IPS-NIHi11 (cell line): ENCODE measurements at places on chromosomes 7 and 10.
A peak's percentile ranks its signal among the peaks of the same experiment; 100 is the strongest.

DNA sequence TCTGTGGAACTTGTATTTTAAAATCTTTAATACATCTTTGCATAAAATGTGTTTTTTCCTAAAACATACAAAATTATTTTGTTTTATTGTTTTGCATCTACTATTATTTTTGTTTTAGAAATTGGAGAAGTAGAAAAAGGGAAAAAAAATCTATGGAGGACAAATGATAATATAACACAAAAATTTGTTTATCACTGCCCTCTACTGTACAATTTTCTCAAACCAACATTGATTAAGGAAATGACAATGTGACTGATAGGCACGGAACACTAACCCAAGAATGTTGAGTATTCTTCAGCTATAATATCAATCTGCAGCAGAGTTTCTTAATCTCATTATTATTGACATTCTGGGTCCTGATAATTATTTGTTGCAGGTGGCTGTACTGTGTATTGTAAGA, 9.5 kb upstream of the ING3 start:
- DNase-seq: no peak

GRCh38 chr10:4686644-4686996, 139.4 kb upstream of the AKR1E2 start:
- DNase-seq: no peak

- no peak for DNase-seq
Observed at GRCh38 chr7:44463169-44463808, 27.2 kb downstream of the NUDCD3 start.

DNA sequence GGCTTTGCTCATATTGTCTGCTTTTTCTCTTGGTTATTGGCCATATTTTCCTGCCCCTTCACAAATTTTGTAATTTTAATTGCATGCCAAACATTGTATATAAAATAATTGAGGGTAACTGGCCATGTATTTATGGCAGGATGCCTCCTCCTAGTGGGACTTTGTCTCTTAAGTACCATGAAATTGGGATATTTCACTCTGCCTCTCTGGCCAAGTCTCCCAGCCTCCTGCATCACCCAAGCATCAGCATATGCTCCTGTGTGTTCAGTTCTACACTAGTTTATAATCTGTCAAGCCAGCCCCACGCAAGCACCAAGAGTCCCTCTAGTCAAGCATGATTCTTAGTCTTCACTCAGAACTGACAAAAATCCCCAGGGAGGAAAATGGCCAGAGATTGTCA, 44.2 kb upstream of the FHIP2A start:
- DNase-seq: no peak

GRCh38 chr10:23095966-23096801, 805 bp downstream of the MSRB2 start:
- peak; percentile 63 for DNase-seq

- no peak for DNase-seq
Observed at GRCh38 chr10:98980353-98980752, 255.3 kb downstream of the HPSE2 start.

- no peak for DNase-seq
Observed at GRCh38 chr7:44376429-44377133, 51.2 kb upstream of the CAMK2B start.
